ENCODE measurements at places on chromosomes 3 and 15. TPM values are rescaled to one million over a fixed set of nuclear protein-coding genes. Genes with fewer than 3 reads are reported as not detected.

The CRYGS gene
- 2.1 TPM for total RNA-seq

The GNAT1 gene
- not detected for total RNA-seq

The CCDC39 gene
- total RNA-seq, result not detected

The ERC2 gene
- not detected for total RNA-seq

The ACKR2 gene
- not detected for total RNA-seq

The PLSCR2 gene
- total RNA-seq, result not detected

The LXN gene
- total RNA-seq, result 6.6 TPM

The GOLGA8H gene
- not detected for total RNA-seq

The PLSCR5 gene
- total RNA-seq, result not detected

The MB21D2 gene
- total RNA-seq, result 10.8 TPM

The AMOTL2 gene
- not detected for total RNA-seq

The MORC1 gene
- total RNA-seq, result 0.12 TPM

The SUCNR1 gene
- 0.17 TPM for total RNA-seq

The UQCC5 gene
- total RNA-seq, result 4.5 TPM

The KLHL6 gene
- 48.2 TPM for total RNA-seq

All from CD4-positive, CD25-positive, alpha-beta regulatory T cell (primary cell).